ENCODE measurements at places on chromosomes 1 and 21.

DNA sequence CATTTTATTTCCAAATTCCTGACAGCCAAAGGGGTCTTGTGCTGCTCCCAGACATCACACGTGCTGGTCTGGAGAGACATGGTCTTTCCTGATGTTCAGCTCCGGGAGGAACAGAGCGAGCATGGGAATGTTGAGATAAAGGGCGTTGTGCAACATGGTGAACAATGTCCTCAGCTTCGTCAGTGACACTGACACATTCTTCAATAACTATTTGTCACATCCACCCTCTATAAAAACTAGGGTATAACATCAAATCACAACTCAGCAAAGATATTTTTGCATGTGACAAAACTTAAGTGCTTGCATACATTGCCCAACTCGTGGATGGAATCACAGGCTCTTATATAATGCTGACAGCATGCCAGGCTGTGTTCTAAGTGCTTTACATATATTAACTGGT is 42.4 kb upstream of the GRHL3 start:
- DNase-seq, result no peak

- DNase-seq, result no peak
Observed at GRCh38 chr1:1081311-1082238, 7.5 kb upstream of the RNF223 start.

DNA sequence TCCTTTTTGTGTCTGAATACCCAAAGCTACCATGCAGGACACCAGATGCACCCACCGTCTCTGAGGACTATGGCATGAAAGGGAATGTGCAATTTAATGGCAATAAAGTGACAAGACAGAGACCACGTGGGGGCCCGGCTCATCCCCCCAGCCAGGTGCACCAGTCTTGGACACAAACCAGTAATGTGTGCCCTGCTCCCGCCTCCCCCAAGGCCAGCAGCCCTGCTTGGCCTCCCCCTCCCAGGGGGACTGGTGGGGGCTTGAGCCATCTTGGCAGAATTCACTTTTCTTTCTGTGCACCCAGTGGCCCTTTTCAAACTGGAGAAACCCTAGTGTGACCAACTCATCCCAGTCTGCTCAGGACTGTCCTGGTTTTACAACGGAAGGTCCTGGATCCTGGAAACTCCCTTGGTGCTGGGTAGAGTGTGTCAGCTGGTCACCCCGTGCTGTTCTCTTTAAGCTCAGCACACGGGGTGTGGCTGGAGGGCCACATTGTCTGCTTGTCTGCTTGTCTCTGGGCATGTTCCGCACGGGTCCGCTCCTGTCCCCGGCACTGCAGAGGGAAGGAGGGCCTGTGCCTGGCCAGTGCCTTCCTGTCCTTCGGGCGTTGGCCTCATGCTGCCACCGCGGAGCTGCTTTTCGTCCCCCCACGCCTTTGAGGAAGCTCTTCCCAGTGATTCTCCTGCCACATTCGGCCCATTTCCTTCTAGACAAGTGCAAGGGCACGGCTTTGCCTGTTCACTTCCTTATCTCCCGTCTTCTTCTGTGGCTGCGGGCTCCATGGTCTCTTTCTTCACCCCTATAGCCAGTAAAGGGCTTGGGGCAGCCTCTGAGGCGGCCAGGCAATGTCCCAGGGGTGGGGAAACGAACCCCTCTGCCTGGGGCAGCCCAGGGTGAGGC is 45.8 kb upstream of the TTC34 start:
- no peak for DNase-seq

- DNase-seq, result no peak
Observed at GRCh38 chr1:188665477-188665876, 1812.2 kb downstream of the BRINP3 start.

- DNase-seq, result no peak
Observed at GRCh38 chr1:41718497-41718896, 200.2 kb downstream of the HIVEP3 start.

DNA sequence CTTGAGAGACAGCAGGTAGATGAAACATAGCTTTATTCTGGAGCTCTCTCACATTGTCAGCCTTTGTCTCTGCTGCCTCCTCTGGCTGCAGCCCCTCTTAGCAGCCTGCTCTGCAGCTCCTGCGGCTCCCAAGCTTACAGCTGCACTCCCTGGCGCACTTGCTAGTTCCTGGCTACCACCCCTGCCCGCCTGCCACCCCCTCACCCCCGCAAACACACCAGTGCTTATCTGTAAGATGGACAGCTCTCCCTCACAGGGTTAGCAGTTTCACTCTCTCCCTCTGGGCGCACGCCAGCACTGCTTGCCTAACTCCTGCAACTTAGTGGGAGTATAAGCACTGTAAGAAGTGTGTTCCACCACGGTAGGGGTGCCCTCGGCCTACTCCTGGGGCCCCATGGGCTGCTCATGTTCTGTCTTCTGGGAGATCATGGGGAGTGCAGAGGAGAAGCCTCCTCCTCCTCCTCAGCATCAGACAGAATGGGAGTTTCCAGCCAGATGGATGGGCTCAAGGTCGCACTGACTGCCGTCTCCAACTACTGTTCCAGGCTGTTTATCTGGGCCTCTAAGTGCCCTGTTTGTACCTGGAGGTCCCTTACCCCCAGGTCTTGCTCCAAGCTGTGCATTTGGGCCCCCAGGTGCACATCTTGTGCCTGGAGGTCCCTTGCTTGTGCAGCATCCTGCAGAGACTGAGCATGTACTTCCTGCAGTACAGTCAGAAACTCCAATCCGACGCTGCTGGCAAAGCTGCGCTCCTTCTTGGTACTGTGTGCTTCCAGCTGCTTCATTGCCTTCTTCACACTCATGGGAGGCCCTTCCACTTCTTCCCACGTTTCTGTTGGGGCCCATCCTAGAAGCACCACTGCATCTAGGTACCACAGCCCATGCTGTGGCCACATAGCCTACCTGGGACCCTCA is 1388.1 kb downstream of the AMY1C start:
- DNase-seq, result no peak
